NCI-H510A treated with DMSO at 0.1 percent for 48 hours (cell line): ENCODE measurements at places on chromosomes 12 and 14.

- no peak for DNase-seq
These were observed 6.0 kb upstream of the HSP90AA1 start for GRCh38 chr14:102092806-102093205.

DNA sequence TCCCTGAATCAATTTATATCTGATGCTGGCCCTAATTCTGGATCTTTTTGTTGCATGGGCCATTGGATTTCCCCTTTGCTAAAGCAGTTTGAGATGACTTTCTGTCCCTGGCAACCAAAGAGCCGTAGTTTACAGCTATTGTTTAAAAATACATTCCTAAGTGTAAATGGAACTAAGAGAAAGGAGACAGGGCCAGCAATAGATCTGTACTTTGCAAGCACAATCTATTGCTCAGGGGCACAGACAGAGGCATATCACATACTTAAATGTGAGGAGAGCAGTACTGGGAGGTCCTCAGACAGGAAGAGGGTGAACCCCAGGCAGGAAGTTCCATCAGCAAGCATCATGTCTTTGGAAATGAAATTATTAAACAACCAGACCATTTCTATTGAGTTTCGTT is 126.6 kb downstream of the ZFP36L1 start:
- DNase-seq = no peak

DNA sequence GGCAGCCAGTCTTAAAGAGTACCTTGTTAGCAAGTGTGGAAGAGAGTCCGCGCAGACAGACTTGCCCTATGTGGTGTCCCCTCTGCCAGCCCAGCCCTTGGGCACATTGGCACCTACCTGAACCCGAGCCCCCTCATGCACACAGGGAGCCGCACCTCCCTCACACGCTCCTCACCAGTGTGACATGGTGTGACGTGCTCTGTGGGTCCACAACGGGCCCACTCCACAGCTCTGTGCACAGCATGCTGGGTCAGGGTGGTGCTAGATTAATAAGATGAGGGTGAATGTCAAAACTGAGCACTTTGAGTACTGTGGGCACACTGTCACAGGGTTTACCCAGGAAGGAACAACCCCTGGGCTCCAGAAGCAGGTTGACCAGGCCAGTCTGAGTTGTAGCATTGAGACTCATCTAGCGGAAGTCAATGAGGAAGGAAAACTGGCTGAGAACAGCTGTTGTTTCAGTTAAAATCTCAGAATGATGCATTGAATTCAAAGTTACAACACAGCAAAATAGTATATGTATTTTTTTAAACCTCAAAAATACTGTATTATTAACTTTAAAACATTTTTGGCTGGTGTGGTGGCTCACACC is 53.4 kb upstream of the AMN start:
- DNase-seq = no peak

DNA sequence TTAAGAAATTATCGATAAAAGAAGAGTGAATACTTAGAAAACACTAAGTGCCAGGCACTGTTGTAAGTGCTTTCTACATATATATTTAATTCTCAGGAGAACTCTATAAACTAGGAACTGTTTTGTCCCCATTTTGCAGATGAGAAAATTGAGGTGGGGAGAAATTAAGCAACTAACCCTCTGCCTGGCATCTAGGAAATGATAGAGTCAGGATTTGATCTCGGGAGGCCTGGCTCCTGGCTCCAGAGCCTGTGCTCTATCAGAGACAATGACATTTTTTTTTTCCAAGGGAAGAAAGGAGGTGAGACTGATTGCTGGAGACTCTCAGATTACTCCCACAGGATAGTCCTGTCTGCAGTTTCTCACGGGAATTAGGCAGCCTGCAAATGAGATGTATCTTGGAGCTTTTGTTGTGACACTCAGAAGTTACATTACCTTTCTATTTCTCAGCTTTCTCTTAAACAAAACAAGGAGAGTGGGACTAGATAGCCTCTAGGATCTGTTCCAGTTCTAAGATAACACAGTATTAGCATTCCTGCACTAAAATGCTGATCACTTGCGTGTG is 1.4 kb upstream of the FAM234B start:
- no peak for DNase-seq

- DNase-seq = no peak
These were observed 2.7 kb upstream of the RPS6KA5 start for GRCh38 chr14:91063119-91063518.

DNA sequence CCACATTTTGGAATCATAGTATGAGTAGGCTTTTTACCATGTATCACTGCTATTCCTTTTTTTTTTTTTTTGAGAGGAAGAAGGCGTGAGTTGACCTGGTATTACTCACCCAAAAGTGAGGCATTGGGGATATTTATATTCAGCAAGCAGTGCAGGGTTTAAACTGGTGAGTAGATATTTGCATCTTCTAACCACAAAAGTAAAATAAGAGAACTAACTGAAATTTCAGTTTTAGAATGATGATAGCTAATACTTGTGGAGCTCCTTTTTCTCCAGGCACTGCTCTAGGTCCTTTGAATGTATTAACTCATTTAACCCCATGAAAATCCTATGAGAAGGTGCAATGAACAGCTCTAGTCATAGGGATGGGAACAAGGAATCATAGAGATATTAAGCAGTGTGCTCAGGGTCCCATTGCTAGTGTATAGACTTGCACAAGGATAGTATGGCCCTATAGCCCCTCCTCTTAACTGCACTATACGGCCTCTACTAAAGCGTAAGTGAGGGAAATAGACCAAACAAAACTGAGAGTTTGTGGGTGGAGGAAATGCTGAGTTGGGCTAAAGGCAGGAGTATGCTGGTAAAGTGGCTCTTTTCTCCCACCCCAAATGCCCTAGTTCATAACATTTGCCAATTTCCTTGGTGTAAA is 104.3 kb upstream of the MAX start:
- DNase-seq = no peak

DNA sequence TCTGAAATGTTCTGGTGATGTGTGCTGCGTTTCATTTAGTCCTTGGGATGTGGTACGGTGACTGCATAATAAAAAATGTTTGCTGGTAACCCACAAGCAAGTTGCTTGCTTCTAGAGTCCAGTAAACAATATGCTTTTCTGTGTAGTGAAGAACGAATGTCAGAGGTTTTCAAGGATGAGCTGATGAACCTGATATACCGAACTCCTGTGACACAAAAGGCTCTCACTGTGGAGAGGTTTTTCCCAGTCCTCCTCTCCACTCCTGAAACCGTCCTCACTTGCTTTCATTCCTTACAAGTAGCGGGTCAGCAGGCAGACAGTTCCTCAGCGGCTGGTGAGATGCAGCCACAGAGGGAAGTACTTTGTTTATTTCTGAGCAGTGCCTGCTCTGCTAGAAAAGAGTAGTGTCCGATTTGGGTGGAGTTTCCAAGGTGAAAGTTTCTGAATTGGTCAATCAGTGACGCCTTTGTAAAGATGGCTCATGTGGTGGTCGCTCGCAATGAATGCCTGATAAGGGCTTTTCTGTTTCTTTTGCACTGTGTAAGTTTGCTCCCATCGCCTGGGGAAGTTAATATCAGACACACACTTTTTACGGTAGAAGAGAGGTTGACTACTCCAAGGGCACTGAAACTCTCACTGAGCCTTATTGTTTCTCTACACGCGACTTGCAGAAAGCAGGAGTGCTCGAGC is 3.0 kb downstream of the ETV6 start:
- peak; percentile 85 for DNase-seq

GRCh38 chr12:98228683-98229539 is 286.5 kb upstream of the TMPO start:
- no peak for DNase-seq

DNA sequence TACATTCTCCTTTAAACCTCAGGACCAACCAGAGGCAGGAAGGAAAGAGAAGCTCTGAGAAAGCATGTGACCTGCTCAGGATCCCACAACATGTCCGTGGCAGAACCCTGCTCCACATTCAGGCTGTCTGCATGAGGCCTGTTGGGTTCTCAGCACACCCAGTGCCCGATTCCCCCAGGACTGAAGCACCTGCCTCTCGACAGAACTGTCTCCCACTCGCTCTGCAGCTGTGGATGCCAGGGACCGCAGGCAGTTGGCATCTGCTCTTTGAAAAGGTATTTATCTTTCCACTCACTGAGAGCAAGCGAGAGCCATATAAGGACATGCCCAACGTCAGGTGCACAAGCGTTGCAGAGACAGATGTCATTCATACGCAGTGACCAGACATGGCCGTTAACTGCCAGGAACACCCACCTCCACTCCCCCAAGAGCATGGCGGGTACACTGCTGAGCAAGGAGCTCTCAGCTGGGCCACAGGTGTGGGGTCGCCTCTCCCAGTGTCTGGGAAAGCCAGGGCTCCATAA is 18.9 kb downstream of the PITPNM2 start:
- peak; percentile 99 for DNase-seq

- DNase-seq = no peak
These were observed 645 bp downstream of the JDP2 start for GRCh38 chr14:75428230-75429104.
